ENCODE measurements at places on chromosomes 5 and 9. TPM values are rescaled to one million over a fixed set of nuclear protein-coding genes. Genes with fewer than 3 reads are reported as not detected.

IL3 gene
- total RNA-seq = not detected

PRLR gene
- total RNA-seq = 1.2 TPM

CLIC3 gene
- 0.55 TPM for total RNA-seq

SEMA6A gene
- 0.12 TPM for total RNA-seq

PDGFRB gene
- total RNA-seq = 160 TPM

TTC1 gene
- 45.9 TPM for total RNA-seq

TERT gene
- total RNA-seq = under 0.01 TPM

TMEM252 gene
- total RNA-seq = not detected
